ENCODE measurements at places on chromosomes 6 and 20.

DNA sequence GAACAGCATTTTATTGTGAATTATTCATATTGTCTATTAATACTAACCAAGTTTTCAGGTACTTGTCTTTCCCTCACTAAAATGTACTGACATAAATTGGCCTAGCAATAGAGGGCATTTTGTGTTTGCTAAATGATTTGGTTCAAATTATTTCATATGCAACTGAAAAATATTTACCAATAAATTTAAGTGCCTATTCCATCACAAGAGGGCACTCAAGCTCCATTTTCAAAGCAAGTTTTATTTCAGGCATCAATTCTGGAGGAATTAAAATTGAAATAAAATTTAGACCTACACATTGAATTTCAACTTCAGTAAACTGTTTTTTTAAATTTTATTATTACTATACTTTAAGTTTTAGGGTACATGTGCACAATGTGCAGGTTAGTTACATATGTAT lies 114.3 kb upstream of the SYNCRIP start:
- no peak for DNase-seq

- no peak for DNase-seq
Observed at GRCh38 chr6:10831609-10832008, 6.7 kb downstream of the MAK start.

GRCh38 chr6:127939442-127940066 lies 38.7 kb upstream of the THEMIS start:
- no peak for DNase-seq

DNA sequence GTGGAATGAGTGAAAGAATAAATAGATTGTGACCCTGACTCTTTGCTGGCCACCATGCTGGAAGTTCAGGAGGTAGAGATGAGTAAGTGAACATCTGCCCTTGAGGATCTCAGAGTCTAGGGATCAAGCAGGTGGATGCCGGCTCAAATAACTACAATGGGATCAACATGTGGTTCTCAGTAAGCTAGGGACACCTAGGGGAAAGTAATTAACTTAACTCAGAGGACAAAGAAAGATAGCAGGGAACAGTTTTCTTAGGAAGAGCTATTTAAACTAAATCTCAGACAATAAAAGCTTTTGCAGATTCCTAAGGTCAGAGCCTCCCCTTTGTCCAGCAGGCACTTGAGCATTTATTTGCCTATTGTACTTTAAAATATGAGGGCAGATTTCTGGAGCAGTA lies 29.1 kb downstream of the SLC13A3 start:
- no peak for DNase-seq

DNA sequence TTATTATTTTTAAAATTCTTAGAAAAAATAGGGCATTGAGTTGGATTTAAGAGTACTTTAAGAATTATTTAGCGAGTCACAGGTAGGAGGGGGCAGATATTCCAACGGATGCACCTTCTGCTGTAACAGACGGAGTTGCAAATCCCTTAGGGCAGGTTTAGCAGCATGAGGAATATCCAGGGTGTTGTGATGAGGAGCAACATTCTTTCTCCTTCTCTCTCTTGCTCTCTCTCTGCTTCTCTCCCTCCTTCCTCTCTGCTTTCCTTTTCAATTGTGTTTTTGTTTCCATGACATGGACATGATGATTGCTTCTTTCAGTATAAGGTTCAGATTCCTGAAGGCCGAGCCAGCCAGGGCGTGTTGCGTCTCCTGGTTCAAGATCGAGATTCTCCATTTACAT lies 28.9 kb downstream of the CDH26 start:
- DNase-seq, result no peak

DNA sequence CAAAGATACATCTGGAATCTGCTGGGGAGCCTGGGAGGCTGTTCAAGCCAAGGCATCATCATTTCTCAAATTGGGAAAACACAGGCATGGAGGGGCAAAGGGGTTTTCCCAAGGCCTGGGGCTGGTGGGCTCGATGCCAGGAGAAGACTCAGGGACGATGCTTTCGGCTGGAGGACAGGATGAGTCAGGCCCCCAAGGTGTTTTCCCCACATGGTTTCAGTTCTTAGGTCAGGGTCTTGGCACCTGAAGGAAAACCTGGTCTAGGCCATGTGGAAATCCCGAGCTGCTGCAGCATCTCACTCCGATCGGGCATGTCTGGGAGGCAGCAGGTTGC lies 348.1 kb downstream of the CDC5L start:
- no peak for DNase-seq

DNA sequence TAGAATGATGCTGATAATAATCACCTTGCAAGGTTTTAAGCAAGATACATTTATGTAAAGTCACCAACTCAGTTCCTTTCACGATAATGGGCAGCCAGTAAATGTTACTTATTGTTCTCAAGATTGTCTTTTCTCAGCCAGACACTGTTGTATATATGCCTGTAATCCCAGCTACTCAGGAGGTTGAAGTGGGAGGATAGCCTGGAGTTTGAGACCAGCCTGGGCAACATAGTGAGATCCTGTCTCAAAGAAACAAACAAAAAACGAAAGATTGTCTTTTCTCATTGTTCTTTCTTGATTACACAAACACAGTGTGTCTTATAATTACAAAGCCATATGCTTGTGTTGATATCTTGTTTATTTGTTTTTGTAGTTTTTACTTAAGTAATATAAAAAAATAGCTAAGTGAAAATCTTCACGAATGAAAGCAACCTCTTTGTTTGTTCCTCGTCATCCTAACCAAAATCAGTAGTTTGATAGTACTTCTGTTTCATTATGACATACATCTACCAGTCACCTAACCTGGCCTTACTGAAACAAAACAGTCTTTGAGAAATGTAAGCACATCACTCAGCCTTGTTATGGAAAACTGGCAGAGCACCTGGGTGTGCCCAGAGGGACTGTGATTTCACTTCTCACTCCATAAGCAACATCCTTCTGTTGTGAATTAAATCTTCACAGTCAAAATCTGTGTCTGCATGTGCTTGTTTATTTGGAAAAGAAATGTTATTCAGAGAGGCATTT lies 436.2 kb upstream of the SOX4 start:
- DNase-seq, result no peak

DNA sequence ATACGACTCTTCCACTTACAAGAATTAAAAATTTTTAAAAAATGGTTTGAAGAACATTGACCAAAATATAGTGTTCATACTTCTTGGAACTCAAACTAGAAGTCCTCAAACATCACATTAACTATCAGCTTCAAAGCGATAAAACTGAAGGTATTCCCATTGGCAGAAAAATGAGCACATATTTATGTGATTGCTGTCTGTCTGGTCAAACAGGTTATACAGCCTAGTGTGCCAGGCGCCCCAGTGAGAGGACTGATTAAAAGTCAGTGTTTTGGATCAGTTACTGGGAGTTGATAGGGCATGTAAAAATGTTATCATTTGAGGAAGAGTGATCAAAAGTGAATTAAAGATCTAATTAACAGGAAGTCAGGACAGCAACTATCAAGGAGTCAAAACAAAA lies 738.8 kb downstream of the HDGFL1 start:
- no peak for DNase-seq

DNA sequence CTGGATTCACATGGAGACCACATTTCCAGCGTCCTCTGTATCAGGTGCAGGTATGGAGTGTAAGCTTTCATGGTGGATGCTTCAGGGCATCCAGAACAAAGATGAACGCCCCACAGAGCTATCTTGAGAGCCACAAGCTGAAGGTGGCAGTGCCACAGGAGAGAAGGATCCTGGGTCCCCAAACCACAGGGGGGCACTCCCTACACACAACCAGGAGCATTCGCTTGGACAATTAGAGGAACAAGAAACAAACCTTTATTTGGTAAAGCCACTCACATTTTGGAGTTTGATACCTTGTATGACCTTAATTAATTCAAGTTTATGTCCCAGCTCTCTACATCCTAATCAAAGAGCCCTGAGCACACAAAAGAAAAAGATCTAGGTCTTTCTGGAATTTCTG lies 406.3 kb downstream of the PREX1 start:
- DNase-seq, result no peak

DNA sequence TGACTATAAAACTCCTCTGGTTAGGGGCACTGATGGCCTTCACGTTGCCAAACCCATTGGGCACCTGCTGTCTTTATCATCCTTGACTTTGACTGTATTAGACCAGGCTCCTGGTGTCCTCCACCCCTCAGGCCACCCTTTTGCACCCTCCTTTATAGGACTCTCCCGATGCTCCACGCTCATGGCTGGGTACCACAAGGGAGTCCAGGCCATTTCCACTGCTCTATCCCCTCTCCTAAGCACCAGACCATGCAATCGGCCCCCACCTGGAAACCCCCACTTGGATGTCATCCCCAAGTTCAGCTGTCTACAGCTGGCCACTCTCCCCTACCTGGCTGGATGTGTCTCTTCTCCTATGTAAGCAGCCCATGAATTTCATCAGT lies 115.2 kb downstream of the TOX2 start:
- no peak for DNase-seq

GRCh38 chr20:31764641-31765305 lies 25.7 kb downstream of the TPX2 start:
- no peak for DNase-seq

DNA sequence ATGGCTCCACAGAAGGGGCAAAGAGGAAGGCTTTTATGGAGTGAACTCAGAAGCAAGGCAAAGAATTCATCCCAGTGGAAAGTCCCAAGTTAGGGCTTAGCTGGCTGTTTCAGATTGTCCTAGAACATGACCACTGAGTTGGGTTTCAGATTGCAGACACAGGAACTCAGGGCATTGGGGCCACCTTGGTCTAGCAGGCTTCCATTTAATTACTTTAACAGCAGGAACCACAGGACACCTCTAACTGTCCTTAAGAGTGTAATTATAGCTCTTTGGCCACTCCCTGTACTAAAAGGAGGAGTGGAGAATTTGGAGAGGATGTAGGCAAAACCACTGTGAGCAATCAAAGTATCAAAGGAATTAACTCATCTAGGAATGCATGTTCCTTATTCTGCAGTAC lies 150.6 kb upstream of the AGPAT4 start:
- no peak for DNase-seq

- no peak for DNase-seq
Observed at GRCh38 chr6:135097172-135097571, 42.5 kb upstream of the HBS1L start.

DNA sequence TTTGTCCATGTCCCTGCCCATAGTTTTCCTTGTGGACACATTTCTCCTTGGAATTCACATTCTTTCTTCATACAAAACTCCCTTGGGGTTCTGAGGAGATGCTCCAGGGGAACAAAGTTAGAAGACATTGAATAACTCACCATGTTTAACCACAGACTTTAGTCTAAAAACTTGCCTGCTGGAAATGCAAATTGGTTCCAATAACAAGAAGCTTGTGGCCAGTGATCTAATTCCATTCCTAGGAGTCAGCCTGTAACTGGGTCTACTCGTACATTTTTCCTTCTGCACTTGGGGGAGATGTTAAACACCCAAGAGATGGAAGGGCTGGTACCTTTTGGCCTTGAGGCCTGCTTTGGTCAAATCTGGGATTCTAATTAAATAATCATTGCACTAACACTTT lies 60.2 kb downstream of the SCML4 start:
- DNase-seq, result no peak

DNA sequence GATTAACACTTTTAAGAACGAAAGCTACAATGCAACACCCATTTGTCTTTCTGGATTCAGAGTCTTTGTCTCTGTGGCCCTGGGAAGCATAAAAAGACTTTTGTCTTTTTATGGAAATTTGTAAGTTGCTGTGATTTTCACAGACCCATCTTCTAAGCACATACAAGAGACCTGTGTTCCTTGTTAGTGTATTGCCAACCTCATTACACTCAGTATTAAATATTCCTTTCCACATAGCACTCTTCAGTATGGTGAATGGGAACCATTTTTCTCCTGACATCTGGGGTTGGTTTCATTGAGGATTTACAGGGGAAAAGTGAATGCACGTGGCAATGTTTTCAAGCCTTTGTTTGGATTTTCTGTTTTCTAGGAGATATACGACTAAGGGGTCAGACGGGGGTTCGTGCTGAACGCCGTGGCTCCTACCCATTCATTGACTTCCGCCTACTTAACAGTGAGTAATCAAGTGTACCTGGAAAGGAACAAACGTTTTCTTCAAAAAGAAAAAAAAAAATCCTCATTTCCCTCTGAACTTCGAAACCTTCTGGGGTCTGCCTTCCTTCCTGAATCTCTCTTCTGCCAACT lies 141.7 kb downstream of the MTFR2 start:
- DNase-seq, result no peak

DNA sequence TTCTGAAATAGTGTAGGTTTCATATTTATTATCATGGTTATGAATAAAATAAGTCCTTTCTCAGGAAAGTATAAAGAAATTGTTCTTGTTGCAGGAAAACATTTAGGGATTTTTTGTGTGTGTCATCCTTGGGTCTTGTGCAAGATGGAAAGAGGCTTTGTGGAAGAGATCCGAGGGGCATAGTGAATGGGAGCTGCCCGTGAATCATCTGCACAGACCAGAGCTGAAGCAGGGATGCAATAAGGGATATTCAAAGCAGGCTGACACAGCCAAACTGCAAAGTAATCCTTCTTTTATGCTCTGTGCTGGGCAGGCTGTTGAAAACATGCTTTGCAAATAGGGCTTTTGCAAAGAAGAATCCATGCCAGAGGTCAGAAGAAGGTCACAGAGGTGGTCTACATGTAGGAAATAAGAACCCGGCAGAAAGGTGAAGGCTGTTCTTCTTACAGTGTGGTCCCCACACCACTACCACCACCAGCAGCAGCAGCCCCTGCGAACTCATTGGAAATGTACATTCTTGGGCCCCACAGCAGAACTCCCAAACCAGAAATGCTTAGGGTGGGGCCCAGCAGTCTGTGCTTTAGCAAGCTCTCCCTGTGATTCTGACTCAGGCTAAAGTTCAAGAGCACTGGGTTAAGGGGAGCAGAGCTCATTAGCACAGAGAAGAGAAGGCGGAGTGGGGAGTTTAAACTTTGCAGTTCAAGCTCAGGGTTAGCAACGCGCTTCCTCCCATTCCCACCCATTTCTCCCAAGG lies 237.6 kb downstream of the QKI start:
- DNase-seq, result no peak

DNA sequence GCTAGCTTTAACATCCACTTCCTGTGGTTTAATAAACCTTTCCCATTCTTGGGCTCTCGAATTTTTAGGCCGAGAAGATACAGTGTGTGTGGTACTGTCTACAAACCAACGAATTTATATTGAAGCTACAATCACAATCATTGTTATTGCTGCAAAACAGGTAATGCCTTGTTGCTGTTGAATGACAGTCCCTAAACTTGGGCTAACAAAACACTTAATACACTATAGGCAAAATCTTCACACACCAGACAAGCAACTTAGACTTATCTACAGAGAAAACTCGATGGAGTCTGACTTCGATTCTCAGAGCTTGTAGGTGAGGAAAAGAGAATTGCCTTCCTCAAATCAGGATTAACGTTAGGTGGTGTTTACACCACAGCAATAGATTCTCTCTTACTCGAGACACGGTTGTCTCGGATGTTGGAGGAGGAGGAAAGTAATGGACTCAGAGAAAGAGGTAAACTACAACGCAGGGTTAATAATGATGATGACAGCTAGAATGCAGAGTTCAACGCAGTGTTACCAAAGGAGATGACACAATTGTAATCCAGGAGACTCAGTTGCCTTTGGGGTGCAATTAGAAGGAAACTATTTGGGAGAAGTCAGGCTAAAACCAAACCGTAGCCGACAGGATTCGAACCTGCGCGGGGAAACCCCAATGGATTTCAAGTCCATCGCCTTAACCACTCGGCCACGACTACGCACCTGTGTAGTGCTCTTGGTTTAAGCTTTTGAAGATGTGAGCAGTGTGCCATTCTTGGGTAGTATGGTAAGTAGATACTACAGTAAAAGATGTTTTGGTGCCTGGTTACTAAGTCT lies 32.5 kb upstream of the ZNF184 start:
- no peak for DNase-seq
